ENCODE measurements at places on chromosomes 13 and 19.

DNA sequence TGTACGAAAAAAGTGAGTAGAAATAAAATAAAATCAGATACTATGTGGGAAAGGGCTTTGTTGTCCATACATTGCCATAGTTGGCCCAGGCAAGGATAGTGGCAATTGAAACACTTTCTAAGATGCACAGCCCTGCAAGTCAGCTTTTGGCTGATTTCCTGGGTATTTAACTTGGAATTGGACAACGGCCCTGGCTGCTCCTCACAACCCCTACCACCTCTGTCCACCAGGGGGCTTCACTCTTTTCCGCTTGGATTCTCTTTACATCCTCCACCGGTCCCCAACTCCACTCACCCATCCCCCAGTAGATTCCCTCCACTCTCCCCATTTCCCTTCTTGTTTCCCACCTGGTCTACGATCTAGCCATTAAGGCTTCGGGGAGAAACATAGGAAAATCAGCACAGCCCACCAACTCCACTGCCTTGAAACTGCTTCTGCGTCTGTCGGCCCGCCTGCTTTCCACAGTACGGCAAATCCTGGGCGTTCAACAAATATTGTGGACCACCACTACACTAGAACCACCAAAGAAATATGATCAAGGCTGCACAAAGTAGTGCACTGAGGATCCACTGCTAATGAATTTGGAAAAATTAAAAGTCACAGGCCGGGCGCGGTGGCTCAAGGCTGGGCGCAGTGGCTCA lies 48.6 kb upstream of the GTF3A start:
- DNase-seq = no peak

GRCh38 chr13:70432276-70432805 lies 324.1 kb upstream of the KLHL1 start:
- no peak for DNase-seq

DNA sequence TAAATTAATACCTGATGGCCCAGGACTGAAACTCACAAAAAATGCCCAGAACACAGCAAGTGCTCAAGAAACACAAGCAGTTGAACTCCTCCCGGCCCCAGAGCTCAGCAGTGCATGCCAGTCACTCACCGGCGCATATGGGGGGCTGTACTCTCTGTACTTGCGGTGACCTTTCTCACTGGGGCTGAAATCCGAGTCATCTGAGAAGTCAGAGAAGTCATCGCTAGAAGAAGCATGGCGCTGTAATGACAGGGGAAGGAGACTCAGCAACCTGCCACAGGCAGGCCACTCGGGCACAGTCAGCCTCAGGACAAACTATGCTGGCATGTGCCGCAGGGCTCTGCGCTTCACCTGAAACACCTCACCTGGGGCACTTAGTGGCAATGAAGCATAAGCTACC lies 19.7 kb downstream of the ZC3H4 start:
- DNase-seq = no peak

DNA sequence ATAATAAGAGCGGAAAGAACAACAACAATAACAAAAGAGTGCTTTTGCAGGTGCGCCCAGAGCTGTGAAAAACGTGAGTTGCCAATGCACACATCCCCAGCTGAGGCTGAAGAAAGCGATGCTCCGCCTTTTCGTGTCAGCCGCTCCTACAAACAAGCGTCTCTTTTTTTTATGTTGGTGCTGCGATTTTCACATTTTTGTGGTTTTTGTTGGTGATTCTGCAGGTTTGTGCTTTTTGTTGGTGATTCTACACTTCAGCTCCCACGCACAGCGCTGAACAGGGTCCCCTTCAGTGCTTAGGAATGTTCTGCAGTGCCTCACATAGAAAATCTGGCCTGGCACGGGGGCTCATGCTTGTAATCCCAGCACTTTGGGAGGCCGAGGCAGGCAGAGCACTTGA lies 7.3 kb upstream of the SBK3 start:
- DNase-seq = peak; percentile 7

- no peak for DNase-seq
These were observed 14.0 kb downstream of the GRAMD1A start for GRCh38 chr19:35013820-35014754.

DNA sequence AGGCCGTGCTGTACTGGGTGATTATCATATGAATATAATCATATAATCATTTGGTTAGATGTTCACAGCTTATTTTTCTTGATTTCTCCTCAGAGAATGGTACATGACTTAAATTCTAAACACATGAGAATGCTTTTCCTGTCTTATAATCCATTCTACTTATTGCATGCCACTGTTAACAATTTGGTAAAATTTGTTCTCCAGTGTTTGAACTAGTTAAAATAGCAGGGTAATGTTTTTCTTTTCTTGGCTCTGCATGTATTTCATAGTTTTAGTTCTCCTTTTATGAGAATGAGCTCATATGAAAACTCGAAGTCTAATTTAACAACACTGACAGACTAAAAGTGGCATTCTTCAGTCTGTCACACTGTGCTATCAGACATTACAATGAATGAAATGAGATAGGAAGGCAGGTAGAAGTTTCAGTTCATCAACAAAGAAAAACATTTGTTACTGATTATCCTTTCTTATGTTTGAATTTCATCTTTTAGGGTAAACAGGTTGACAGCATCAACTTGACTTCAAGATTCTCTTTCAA lies 10.2 kb downstream of the SPRYD7 start:
- no peak for DNase-seq

GRCh38 chr13:59358014-59358413 lies 805.7 kb downstream of the DIAPH3 start:
- no peak for DNase-seq

DNA sequence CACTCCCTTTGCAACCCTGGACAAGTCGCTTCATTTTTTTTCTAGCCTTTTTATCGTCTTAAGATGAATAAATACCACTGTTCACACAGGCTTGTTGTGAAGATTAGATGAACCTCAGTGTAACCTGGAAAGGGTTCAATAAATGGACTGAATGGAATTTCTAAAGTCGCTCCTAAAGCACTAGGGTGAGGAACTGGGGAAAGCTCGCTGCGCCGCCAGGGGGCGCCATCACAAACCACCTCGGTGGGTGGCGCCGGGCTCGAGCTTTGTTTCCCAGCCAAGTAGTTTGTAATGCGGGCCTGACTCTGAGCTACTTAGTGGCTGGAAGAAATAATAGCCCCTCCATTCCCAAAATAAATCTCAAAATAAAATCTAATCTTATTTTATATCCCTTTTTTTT lies 2.2 kb upstream of the CEACAM6 start:
- DNase-seq = peak; percentile 37

DNA sequence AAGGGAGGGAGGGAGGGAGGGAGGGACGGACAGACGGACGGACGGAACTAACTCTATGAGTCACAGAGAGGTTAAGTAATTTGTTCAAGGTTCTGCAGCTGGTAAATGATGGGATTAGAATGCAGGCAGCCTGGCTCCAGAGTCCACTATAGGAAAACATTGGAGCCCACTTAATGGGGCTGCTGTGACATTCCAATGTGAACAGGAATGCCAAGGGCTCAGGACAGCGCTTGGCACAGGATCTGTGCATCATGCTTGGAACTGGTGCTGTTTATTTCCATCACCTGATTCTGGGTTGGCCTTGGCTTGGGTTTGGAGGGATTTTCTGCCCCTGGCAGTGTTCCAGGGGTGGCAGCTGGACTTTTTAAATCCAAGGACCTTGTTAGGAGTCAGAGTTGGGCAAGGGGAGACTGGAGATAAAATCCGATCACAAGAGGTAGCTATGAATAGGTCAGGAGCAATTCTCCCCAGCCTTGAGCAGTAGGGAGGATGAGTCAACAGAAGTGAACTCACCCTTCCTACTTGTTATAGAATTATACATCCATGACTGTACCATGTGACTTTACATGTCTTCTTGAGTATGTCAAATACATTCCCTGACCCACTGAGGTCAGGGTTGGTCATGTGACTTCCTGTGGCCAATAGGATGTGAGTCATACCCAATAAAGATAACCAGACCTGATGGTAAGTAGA lies 7.8 kb upstream of the HIF3A start:
- DNase-seq = no peak

DNA sequence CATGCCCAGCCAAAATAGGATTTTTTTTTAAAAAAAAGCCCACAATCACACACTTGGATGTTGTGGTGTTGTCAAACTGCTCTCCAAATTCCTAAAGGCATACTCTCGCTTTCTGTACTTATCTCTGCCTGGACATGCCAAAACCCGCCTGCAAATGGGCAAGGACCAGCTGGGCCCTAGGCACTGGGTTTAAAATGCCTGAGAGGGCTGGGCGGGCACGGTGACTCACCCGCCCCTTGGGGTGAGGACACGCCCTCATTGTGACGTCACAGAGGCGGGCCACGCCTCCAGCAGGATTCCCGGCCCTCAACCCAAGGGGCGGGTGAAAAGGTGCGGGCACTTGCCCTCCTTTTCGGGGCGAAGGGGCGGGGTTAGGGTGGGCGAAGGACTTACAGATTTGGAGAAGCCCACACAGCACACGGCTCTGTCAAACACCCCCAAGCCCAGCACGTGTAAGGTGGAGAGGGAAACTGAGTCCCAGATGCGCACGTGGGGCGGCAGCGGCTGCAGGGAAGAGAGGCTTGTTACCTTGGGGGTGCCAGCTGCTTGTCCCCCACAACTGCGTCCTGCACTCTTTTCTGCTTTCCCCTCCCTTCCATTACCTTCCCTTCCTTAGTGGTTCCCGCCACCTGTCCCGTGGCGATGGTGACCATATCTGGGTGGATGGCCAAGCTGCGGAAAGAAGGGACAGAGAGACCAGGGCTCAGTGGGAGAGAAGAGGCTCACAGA lies 6.6 kb downstream of the EML2 start:
- peak; percentile 82 for DNase-seq

GRCh38 chr13:49502954-49503353 lies 7.2 kb downstream of the PHF11 start:
- DNase-seq = no peak

GRCh38 chr13:74182491-74182890 lies 48.3 kb upstream of the KLF12 start:
- DNase-seq = no peak

DNA sequence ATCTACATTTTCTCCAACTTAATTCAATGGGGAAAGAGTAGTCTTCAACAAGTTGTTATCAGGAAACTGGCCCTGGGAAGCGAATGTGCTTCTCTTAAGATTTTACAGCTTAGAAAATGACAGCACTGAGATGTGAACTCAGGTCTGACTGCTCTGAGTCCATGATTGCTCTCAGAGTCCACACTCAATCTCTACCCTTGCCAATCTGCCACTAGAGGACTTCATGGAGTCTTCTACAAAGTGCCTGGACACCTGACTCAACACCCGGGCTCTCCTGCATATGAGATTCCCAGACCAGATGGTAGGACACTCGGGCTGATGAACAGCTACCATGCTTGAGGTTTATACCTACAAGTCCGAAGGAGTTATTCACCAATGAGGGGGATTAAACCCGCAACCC lies 74.8 kb downstream of the ABCC4 start:
- no peak for DNase-seq

- DNase-seq = no peak
These were observed 3.8 kb upstream of the IL17D start for GRCh38 chr13:20699715-20700114.

GRCh38 chr19:55044771-55045716 lies 7.0 kb upstream of the GP6 start:
- DNase-seq = no peak

- DNase-seq = no peak
These were observed 191.6 kb downstream of the SHISA2 start for GRCh38 chr13:25860265-25860664.

DNA sequence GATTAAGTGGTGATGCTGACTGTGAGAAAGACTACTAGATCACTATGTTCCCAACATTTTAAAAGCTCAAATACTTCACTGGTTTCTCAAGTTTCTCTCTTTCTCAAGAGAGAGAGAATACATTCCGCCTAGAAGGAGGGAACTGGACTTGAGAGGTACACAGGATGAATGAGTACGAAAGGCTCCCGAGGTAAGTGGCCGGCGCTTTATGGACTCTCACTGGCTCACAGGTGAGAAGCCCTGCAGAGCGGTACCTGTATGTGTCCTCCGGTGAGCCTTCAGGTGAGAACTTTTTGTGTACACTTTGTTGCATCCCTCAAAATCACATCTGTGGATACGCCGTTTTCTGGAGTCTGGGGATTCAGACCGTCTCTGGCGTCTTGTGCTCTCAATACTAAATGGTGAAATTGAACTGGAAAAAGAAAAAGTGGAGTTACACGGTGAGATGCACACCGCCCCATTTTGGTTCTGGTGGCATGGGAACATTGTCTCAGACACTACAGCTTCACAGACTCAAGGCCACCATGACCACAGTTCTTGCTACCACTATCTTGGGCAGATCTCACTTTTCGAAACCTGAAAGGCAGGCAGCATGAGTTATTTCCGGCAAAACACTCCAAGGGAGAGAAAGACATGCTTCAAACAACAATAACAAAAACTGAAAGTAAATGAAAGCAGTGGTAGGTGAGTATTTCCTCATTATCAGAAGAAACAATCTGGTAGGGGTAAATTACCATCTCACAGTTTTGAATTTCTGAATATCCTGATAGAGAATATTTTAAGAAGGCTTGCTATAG lies 418.9 kb downstream of the KLF12 start:
- no peak for DNase-seq

DNA sequence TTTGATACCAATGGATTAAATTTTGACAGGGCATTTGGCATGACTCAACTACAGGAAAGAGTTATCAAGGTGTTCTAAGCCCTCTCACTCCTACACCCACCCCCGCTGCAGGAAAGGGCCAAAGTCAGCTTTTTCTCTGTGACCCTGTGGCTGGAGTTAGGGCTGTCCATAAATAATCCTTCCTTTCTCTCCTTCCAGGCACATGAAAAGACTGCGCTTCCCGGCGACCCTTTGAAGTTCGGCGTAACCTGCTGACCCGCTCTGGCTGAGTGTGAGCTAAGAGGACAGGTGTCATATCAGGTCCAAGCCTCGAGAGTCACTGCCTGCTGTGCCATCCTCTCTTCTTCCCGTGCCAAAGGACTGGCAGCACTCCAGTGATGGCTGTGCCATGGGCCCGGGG lies 25.6 kb downstream of the ZNF114 start:
- no peak for DNase-seq

DNA sequence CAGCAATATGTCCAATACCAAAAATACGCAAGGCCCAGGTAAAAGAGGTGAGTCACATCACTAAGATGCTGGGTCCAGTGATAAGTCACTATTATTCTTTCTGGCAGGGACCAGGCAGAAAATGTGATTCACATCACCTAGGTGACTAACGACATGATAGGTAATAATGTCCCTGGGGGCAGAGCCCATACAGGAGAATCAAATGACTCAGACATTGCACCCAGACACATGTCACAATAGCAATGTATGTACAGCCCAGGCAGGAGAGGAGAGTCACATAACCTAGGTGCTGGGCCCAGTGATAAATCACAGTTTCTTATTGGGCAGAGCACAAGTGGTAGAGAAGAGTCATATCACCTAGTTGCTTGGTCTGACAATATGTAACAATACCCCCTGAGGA lies 28.9 kb upstream of the ZNF729 start:
- no peak for DNase-seq
